ENCODE measurements at places on chromosomes 7 and 10.

DNA sequence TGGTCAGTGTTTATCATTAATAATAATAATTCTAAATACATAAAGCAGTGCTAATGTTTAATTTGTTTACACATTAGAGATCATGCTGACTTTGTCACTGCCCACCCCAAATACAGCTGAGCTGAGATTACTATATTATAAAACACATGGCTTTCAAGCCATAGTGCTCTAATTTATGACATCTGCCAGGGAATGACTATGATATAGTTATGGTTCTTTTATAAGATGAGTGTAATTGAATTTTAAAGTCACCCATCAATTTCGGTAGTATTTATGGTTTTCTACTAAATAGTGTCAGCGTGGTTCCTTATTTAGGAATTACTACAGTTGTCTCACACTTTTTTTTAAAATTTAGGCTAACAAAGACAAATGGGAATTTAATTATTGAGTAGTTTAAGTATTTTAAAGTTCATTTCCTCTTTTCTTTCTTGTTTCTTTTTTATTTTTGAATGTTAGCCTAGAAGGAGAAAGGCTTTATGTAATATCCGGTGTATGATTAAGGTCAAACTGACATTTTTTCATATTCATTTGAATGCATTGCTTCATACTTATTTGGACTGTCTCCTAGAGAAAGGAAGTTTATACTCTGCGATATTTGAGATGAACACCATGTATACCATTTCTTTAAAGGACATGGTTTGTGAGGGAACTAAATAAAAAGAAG, 3.9 kb downstream of the CDK14 start:
- no peak for DNase-seq

DNA sequence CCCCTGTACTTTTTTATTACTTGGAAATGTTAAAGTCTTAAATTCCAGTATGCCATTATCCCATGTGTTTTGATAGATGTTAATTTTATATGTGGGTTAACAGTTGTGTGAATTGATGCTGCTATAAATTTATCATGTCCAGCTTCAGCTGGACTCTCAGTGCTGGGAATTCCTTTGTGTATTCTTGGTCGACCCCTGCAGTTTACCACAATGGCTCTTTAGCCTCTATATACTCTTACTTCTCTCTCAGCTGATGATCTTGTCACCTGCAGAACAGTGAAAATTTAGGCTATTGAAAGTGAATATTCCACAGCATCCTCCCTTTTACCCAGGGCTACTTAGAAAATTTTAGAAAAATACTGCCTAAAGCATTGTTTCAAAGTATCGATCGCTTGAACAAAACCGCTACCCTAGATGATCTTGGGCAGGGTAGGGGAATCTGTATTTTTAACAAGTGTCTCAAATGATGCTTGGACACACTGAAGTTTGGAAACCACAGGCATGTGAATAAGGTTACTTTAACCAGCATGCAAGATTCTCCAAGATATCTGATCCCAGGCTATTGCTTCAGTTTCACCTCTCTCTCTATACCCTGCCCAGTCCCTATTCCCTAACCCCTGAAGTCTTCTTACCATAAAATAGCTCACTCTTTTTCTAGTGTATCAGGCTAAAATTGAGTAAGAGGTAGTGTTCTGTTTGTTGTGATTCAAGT, 25.4 kb downstream of the LCOR start:
- DNase-seq = no peak

DNA sequence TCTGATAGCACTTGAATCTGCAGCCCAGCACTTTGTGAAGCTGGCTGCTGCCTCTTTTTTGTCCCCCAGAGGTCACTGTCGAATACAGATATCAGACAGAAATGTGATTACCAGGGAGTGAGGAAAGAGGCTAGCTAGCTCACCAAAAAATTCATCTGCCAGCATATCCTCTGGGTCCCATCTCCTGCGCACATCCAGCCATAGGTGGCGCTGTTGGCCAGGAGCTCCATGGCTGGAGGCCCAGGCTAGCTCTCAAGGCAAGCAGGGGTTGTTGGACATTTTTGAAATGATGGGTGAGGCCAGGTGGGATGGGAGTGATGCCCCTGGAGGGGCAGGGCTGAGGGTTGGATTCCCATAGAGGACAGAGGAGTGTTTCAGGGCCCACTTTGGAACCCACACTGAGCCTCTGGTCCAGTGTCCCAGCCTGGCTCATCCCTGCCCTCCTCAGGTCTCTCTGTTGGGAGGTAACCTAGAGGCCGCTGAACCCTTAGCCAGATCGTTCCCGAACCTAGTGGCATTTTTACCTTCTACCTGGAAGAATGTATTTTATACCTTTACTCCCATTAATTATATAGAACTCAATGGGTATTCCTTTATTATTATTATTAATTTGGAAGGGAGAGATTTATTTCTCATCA, 14.8 kb downstream of the DPCD start:
- peak; percentile 54 for DNase-seq

DNA sequence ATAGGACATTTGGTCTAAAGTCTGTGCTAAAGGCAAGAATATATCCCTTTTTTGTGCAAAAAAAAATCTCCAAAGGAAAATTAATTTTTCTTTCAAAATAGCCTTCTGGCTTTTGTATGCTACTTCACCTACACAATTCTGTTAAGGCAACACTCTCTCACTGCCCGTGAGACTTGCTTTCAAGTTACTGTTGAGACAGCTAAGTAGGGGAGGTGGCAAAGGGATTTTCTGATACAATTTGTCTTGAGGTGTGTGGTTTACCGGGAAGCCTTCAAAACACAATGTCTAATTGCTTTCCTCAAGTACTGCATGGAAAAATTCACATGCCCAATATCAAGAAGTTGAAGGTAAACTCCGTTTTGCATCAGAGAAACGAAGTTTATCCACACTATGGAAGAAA, 50.8 kb upstream of the RSU1 start:
- DNase-seq = no peak

DNA sequence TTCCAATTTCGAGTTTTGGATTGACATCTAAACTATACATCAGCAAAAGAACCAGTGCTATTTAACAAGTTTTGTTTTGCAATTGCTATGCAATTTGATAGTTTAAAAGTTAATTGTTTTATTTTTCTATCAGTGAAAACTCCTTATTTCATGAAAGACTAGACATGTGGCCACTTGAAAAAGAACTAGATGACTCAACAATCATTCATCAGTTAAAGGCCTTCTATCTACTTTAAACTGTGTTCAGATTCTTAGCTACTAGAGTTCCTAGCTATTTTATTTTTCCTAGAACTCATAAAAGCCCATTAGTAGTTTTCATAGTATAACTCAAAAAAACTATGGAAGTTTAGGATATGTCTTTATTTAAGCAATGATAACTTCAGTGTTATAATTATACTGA, 104.6 kb upstream of the LSM8 start:
- no peak for DNase-seq

DNA sequence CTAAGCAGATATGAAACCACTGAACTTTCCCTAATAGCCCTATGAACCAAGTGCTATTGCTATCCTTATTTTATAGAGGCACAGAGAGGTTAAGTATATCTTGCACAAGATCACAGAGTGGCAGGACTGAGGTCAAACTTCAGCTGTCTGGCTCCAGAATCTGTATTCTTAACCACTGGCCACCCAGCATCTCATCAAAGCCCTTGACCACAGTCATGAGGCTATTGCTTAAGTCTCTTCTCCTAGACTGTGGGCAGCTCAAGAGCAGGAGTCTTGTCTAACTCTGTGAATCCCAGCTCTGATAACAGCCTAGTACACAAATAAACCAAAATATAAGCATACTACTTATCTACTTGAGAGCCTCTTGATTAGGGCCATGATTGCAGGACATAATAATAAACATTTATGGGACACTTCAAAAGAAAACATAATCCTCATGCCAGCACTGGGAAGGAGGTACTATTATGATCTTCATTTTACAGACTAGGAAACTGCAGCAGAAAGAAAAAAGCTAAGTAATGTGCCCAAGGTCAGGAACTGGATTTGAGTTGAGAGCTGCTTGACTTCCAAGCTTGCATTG, 22.4 kb upstream of the SMC3 start:
- DNase-seq = no peak

- DNase-seq = no peak
Measured at GRCh38 chr7:74655324-74655723, 2.2 kb upstream of the GTF2I start.

- no peak for DNase-seq
Measured at GRCh38 chr10:29709484-29710002, 74.8 kb upstream of the SVIL start.

DNA sequence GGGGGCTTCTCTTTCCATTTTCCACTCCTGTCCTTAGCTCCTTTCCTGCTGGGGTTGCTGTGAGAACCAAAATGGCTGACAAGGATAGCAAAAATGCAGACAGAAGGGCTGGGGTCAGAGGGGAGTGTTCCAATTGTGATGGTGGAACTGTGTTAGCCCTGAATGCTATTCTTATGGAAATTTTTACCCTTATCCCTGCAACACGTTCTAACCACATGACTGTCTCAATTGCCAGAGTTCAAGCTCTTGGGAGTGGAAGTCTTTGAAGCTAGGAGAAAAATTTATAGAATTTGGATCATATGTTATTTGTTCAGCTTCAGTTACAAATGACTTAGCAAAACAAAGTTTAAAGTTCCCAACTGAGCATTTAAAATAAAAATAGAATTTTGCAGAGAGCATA, 134.1 kb downstream of the ADCYAP1R1 start:
- no peak for DNase-seq

- DNase-seq = no peak
Measured at GRCh38 chr7:155531681-155532080, 14.7 kb downstream of the CNPY1 start.

DNA sequence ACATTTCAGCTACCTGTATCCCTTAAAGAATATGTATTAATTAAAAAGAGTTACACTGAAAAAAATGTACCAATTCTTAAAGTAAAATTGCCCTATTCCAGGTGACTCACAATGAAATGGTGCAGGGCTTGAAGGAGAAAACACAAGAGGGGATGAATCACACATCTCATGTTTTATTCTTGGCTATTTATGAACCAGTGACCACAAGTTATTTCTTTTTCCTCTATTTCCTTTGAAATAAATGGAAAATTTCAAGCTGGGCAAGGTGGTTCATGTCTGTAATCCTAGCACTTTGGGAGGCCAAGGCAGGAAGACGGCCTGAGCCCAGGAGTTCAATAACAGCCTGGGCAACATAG, 106.8 kb downstream of the UBE2H start:
- no peak for DNase-seq

GRCh38 chr7:106717955-106718871, 57.3 kb upstream of the CCDC71L start:
- no peak for DNase-seq

GRCh38 chr7:55242613-55243012, 122.5 kb upstream of the LANCL2 start:
- no peak for DNase-seq

GRCh38 chr7:90173127-90173844, 19.0 kb downstream of the STEAP1 start:
- no peak for DNase-seq

GRCh38 chr10:131677671-131678070, 223.1 kb upstream of the PPP2R2D start:
- DNase-seq = no peak

GRCh38 chr7:141442781-141443180, 108.4 kb upstream of the AGK start:
- DNase-seq = no peak

DNA sequence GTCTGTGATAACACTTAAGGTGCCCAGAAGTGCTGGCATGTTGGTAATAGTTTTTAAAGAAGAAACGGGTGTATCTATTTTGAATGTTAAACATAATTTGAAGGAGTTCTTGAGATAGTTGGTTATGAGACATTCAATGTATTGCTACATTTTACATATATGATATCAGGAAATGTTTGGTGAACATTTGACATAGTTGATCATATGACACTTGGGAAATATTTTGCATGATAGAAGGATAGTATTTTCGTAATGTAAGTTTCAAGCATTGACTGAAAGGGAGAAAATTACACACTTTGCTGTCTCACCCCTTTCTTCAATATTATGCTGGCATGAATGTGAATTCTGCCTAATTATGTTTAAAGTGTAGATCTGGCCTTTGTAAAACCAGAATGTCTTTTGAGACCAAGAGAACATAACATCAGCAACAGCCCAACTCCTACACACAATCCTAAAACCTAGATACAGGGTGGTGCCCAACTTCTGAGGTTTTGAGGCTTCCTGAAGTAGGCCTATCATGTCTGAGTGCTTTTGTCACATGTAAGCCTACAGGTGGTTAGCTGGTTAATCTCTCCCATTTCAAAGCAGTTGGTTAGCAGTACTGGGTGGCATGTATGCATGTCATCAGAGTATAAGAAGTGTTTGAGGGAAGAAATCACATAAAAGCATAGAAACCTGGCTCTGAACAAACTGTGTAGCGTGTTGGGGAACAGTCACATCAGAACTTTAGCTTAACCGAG, 2.1 kb downstream of the ADD3 start:
- DNase-seq = no peak
